Activated naive CD8-positive, alpha-beta T cell treated with anti-CD3 and anti-CD28 coated beads, Interleukin-2, amount 50 U/mL, for 24 hours (primary cell): ENCODE measurements at places on chromosomes 1 and 21.

GRCh38 chr1:29708796-29709703, 472.7 kb downstream of the PTPRU start:
- no peak for DNase-seq
- no peaks in the 10 kb centered on the region for H3K36me3 ChIP-seq
- H3K4me1 ChIP-seq, result peaks cover 41% of the 10 kb centered on the region
- no peak overlapping the region for H3K4me3 ChIP-seq
- H3K27ac ChIP-seq, result peak overlapping the region; percentile 22

DNA sequence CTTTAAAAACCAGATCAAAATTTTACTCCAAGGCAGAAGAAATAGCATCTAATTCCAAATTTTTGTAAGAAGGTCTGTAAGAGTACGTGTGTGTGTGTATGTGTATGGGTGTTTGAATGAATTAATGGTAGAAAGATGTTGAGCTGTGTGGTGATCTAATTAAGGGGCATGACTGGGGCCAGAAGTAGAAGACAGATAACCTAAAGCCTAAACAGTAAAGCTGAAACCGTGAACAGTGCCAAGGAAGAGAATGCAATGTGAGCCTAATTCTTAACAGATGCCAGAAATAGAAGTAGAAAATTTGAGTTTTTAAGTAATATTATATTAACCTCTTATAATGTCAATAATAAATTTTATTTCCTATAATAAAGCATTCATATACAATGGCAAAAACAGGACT, 38.2 kb downstream of the BRINP3 start:
- H3K27me3 ChIP-seq, result no peaks in the 10 kb centered on the region
- H3K27ac ChIP-seq, result no peak overlapping the region
- no peaks in the 10 kb centered on the region for H3K4me1 ChIP-seq
- no peaks in the 10 kb centered on the region for H3K36me3 ChIP-seq
- no peak for DNase-seq

GRCh38 chr1:67651031-67651430, 34.0 kb upstream of the GADD45A start:
- H3K36me3 ChIP-seq, result no peaks in the 10 kb centered on the region
- H3K27ac ChIP-seq, result no peak overlapping the region
- H3K4me1 ChIP-seq, result no peaks in the 10 kb centered on the region
- H3K4me3 ChIP-seq, result no peak overlapping the region

DNA sequence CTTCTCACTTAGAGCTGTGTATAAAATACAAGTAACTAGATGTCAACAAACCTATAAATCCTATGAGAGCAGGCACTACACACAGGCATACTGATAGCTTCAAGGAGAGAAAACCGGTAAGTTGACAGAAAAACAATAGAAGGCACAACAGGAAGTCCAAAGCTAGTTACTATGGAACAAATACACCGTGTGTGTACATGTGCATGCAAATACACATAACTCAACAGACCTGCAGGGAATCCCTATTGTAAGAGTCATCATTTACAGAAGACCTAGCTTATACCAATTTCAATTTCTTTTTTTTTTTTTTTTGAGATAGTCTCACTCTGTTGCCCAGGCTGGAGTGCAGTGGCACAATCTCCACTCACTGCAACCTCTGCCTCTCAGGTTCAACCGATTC, 26.3 kb downstream of the JAK1 start:
- peaks cover 12% of the 10 kb centered on the region for H3K36me3 ChIP-seq
- no peak overlapping the region for H3K4me3 ChIP-seq
- no peaks in the 10 kb centered on the region for H3K27me3 ChIP-seq
- no peak for DNase-seq
- H3K4me1 ChIP-seq, result peaks cover 76% of the 10 kb centered on the region

- H3K4me1 ChIP-seq, result peaks cover 16% of the 10 kb centered on the region
- H3K27ac ChIP-seq, result no peak overlapping the region
- DNase-seq, result no peak
Measured at GRCh38 chr1:58720680-58721079, 20.8 kb upstream of the MYSM1 start.

- H3K4me3 ChIP-seq, result no peak overlapping the region
- no peaks in the 10 kb centered on the region for H3K36me3 ChIP-seq
- DNase-seq, result no peak
Measured at GRCh38 chr1:201357636-201358348, 19.7 kb downstream of the TNNT2 start.

- no peaks in the 10 kb centered on the region for H3K27me3 ChIP-seq
Measured at GRCh38 chr1:9478021-9478420, 61.2 kb upstream of the SLC25A33 start.

DNA sequence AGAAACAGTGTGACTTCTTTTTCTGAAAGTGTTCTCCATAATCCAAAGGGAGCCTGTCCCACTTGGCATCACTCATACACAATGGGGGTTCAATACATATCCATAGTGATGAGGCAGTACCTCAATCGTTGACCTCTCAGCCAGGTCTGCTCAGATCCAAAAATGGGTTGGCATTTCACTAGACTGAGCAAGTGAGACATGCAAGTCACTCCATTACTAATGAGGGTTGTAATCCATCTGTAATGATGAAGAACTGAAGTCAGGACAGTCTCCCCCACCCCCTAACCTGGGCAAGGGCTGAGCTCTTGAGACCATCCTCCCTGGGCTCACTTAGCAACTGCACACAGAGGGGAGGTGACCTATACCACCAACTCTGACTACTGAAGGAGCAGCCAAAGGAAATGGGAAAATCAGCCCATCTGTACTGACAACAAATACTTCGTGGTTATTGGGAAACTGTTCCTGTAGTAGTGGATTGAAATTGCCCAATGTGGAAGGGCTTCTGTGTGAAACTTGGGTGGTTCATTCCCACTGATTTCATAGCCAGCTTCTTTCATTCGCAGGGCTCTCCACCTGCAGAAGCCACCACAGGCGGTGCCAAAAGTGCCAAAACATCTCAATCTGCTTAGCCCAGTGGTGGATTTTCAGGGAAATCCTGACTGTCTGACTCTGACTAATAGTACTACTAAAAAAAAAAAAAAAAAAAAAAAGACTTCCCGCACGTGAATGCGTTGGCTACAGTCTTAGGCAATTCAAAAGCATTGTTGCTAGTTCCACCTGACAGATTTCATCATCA, 5.0 kb downstream of the NGF start:
- H3K4me1 ChIP-seq, result peaks cover 2% of the 10 kb centered on the region
- DNase-seq, result no peak
- H3K36me3 ChIP-seq, result no peaks in the 10 kb centered on the region
- no peak overlapping the region for H3K4me3 ChIP-seq
